ENCODE measurements at places on chromosomes 6 and 20.

DNA sequence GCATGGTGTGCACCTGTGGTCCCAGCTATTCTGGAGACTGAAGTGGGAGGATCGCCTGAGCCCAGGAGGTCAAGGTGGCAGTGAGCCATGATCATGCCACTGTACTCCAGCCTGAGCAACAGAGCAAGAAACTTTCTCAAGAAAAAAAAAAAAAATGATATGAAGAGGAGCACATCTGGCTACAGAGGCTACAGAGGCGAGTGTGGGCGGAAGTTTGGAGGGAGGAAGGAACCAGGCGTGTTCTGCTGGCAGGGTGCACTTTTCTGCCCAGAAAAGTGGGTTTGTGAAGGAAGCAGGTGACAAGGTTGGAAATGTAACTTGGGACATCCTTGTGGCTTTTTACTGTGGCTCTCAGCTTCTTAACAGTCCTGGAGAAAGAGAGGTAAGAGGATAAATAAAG lies 96.7 kb downstream of the SNX5 start:
- DNase-seq = no peak

DNA sequence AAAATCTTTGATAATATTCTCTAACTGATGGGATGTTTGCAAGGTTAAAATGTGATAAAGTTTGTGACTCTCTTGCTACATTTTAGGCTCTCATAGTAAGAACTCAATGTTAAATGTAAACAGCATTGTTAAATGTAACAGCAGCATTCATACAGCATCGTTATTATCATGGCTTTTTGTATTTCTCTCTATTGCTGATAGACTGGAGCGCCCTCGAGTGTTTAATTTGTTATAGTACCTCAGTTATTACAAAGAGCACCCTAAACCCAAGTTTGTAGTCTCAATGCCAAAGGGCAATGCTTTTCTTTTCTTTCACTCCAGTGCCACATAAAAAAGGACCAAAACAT lies 14.9 kb upstream of the TTPAL start:
- no peak for DNase-seq

DNA sequence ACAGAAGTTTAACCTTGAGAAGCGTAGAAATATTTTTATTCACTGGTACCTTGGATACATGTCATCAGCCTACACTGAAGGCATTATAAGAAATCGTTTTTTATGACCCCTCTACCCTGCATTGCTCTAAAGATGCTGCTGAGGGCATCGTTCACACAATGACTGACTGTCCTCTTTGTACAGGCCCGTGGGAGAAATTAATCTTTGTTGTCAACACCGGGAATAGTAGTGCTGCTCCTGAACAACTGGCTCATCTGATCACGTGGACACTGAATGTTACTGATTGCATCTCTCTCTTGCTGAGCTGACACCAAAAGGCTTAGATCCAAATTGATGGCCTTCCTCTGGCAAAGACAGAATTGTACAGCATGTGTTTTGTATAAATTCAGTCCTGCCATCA lies 157.1 kb upstream of the SMLR1 start:
- DNase-seq = no peak

DNA sequence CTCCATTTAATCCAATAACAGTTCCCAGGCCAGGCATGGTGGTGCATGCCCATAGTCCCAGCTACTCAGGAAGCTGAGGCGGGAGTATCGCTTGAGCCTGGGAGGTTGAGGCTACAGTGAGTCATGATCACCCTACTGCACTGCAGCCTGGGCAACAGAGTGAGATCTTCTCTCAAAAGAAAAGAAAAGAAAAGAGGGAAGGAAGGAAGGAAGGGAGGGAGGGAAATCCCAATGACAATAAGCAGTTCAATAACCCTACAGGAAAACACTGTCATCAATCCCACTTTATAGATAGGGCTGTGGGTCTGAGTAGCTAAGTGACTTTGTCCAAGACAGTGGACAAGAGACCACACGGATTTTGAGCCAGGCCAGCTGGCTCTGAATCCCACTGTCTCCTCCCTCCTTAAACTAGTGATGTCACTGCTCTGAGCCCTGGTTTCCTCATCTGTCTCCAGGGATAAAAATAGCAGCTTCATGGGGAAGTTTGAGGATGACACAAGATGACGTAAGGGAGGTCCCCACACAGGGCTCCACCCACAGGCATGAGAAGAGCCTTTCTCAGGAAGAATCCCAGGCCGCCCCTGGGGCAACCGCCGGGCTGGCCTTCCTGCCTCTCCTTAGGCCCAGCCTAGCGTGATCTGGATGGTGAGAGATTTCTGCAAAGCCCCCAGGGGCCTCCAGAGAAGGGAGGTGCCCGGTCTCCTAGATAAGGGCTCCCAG lies 7.2 kb upstream of the TRIB3 start:
- DNase-seq = no peak

DNA sequence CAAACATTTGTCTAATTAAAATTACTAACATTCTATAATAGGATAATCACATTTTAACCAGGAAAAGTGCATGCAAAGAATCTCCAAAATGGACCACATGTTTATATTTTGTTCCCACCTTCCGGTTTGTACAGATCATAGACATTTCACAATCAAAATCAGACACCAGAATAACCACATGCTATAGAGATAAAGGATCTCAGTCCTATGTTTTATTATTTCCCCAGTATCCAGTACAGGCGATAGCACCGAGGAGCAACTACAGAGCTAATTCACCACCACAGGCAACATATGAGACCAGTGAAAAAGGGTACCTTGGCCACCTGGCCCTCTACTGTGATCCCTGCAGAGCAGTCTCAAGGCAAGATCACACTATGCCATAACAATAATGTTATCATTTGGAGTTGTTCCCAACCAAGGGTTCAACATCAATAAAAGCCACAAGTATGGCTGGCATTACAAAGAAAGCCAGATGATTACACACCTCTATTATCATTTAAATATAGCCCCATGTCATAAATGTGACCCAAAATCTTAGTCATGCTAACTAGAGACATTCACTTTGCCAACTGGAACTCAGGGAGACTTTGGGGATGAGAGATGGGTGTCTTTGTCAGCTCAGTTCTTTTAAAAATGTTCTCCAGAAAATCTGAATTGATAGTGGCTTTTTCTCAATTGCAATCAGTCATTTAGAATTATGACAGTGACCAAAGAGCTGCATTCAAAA lies 46.7 kb downstream of the RALGAPA2 start:
- no peak for DNase-seq

DNA sequence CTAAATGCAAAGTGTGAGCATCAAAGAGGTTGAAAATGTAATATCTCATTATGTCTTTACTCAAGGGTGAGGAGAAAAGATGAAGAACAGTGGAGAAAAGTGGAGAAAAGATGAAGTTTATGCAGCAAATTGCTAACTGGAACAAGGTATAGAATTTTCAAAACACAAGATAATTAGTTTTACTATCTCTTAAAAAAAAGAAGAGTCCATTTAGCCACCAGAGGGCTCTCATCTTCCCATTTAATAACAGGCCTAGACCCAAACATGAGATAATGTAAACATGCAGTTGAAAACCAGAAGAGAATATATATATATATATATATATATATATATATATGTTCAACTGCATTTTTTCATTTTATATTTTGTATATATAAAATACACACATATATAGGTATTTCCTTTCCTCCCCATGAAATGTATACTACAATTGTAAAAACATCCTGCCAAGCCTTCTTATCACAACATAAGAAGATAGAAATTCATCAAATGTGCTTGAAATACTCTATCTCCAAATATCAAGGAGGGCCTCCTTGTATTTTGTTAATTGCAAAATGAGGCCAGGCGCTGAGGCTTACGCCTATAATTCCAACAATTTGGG lies 78.4 kb downstream of the ADTRP start:
- no peak for DNase-seq

DNA sequence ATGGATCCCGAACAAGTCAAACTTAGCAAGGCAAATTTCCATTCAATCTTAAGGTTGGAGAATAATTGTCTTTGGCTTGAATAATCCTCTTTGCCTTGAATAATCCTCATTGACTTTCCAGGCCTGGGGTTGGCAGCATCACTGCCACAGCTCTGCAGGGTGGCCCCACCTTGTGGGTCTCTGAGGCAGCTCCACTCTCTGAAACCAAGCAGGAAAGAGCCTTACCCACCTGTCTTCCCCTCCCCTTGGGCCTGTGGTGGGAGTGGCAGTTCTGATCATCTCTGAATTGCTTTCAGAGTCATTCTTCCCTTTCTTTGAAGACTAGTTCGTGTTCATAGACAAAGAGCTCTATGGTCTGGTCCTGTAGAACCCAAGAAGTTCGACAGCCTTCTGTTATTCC lies 47.5 kb downstream of the KCNQ5 start:
- no peak for DNase-seq

DNA sequence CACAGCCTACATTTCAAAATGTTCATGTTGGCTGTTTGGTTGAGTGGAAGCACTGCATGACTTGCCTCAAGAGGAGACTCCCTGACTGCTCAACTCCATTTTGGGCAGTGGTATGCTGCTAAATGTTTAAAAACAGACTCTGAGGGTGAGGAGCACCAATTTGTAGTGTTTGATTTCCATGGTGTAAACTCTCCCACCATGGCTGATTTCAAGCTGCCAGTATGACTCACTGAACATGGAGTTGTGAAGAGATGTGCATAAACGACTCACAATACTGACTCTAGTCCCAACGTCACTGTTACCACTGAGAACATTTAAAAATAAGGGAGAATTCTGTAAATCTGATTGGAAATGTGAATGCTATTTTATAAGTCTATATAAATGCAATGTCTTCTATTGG lies 70.4 kb downstream of the BACH2 start:
- DNase-seq = no peak

DNA sequence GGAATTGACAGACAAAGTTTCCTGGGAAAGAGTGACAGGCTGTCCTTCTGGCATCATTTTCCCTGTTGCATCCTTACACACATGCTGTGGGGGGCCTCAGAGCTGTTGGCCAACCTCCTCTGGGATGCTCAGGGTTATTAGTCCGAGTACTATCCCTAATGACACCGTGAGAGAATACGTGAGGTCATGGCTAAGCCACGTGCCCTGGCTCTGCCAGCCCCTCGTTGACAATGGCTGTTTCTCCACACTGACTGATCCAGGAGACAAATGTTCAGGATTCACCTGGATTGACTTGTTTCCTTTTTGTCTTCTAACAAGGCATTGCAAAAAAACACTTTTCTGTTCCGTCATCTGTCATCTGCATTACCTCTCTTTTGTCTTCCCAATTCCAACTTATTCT lies 604.6 kb downstream of the TFAP2A start:
- DNase-seq = no peak

DNA sequence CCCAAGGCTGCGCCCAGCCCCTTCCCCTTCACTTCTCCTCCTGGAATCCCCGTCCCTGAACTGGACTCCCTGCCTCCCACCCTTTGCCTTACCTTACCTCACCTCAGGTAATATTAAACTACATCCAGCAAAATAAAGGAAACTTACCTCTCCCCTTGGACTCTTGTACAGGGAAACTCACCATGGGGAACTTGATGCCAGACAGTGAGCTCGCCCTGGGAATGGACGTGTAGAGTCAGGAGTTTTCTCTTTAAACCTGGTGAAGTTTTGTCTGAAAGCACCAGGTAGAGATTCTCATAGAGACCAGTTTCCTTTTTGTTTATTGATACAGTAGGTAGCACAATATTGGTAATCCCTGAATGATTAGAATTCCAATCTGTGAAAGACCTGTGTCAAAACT lies 544 bp upstream of the HLA-C start:
- DNase-seq = no peak

DNA sequence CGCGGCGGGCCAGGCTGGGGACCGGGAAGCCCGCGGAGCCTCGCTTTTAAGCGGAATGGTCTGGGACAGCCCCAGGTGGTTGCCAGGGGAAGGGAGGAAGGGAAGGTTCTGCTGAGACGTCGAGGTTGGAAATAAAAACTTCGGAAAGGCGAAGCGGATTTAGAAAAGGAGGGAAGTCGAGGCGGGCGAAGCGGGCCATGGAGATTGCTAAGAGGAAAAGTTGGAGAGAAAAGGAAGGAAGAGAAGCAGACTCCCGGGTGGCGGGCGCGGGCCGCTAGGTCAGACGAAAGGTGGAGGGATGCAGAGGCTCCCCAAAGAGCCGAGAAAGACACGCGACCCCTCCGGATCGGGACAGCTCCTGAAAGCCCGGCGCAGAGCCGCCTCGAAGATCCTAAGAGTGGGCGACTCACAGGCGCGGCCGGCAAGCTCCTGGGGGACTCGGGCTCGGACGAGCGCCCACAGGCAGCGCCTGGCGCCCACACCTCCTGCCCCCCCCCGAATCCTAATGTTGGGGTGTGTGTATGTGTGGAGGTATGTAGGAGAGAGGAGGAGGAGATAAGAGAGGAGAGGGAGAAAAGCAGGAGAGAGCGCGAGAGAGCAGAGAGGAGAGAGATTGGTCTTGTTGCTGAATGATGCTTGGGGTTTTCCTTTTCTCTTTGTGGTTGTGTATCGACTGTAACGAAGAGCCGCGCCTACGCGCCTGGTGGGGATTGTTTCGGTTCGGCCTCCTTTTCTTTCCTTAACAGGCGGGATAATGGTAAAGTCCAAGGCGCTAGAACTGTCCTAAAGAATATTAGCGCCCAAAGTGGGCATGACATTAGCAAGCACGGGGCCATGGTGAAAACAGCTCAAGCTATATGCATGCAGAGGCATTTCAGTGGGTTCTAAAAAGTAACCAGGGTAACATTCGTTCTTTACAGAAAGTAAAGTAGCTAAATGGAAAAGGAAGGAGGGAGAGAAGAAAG lies 1.5 kb downstream of the TFAP2B start:
- DNase-seq = no peak

DNA sequence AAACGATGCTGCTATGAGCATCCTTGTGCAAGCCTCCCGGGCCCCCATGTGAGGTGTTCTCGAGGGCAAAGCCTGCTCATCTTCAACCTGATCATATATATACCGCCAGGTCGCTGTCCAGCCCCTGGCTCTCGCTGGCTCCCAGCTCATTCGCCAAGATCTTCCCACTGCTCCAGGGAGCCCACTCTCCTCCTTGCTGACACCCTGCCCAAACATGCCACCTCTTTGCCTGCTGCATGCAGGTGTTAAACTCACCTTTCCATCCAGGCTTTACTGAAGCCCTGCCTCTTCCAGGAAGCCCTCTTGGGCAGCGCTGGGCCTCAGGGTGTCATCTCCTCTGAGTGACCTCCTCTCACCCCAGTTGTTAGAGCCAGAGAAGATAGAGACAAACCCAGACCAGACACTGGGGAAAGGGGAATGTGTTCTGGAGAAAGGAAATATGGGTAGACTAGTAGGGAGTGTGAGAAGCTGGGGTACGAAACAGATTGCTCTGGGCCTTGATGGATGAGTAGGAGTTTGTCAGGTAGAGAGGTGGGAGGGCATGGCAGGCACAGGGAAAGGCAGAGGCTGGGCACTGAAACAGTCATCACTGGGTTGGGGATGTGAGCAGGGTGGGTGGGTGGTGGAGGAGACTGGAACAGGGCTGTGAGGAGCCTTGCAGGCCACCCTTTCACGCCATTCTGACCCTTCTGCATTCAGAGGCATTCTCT lies 1.2 kb upstream of the DLGAP4 start:
- DNase-seq = no peak

DNA sequence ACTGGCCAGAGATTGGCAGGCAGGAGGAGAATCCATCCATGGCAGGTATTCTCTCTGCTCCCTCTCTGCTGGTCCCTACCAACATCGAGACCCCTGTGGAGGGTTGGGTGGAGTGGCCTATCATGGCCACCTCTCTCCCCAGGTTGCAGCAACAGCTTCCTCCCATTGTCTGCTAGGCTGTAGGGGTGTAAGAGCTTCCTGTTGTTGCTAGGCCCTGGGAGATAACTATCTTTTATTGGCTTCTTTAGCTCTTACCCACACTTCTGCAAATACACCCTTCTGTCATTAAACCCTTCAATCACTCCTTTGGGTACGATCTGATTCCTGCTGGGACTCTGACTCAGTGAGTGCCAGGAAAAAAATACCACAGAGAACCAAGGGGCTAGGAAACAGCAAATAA lies 66.6 kb upstream of the FAM184A start:
- no peak for DNase-seq

All from stimulated activated CD4-positive, alpha-beta T cell treated with anti-CD3 and anti-CD28 coated beads, Interleukin-4, amount 100 ng/mL, for 48 hours (primary cell).